Psoas muscle (tissue), 8 donors: ENCODE measurements at places on chromosomes 11 and 22. TPM values are rescaled to one million over a fixed set of nuclear protein-coding genes. Genes with fewer than 3 reads are reported as not detected.

DNA sequence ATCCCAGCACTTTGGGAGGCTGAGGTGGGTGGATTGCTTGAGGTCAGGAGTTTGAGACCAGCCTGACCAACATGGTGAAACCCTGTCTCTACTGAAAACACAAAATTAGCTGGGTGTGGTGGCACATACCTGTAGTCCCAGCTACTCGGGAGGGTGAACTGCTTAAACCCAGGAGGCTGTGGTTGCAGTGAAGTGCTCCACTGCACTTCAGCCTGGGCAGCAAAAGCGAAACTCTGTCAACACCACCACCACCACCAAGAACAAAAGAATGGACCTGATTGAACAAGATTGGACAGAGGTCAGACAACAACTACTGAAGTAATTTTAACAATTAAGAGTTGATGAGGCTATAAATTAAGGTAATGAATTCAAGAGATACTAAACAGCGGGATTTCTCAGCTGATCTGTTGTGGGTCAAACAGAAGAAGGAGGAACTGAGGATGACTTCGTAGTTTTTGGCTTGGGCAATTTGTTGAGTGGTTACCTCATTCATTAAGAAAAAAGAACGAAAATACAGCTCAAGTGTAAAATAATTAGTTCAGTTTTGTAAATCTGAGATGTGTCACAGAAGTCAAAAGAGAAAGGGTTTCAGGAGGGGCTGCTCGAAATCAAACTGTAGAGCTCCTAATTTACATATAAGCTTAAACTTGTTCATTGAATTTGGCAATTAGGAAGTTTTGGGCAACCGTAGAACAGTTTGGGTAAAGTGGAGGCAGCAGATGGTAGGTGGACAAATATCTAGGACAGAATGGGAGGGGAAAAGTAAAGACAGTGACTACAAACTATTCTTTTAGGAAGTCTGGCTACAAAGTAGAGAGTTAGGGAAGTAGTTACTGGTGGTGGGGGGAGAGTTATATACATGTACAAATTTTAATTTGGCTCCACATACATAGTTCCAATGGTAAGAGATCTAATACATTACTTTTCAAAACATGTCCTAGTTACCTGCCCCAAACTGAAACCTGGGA lies 4.5 kb downstream of the IL18 start:
- H3K4me1 ChIP-seq: peaks cover 29% of the 10 kb centered on the region
- DNase-seq: no peak
- H3K27ac ChIP-seq: peak overlapping the region; percentile 82
- H3K27me3 ChIP-seq: no peaks in the 10 kb centered on the region
- H3K36me3 ChIP-seq: peaks cover 19% of the 10 kb centered on the region

DNA sequence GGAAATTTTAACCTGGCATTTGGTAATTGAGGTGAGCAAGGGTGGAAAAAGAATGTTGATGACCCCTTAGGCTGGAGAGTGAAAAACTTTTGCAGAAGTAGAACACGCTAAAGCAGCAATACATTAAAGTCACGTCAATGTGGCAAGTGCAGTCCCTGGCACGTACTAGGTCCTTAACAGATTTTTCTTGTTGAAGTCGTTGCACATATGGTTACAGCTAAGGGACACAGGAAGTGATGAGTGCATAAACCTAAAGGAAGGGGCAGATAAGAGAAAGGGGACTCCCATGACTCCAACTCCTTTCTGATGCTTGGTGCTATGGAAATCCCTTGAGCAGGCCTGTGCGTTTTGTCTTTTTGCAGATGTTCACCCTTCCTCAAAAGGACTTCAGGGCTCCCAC lies 1.2 kb downstream of the ACCS start:
- H3K36me3 ChIP-seq: no peaks in the 10 kb centered on the region
- peak overlapping the region; percentile 72 for H3K4me3 ChIP-seq
- no peaks in the 10 kb centered on the region for H3K27me3 ChIP-seq

- no peaks in the 10 kb centered on the region for H3K36me3 ChIP-seq
- no peak for DNase-seq
- H3K27ac ChIP-seq: peak overlapping the region; percentile 66
- H3K4me3 ChIP-seq: no peak overlapping the region
These were observed 20.8 kb upstream of the LMO2 start for GRCh38 chr11:33912405-33913361.

GRCh38 chr22:45544588-45545170 lies 42.0 kb downstream of the FBLN1 start:
- DNase-seq: no peak
- peak overlapping the region; percentile 48 for H3K27ac ChIP-seq
- no peaks in the 10 kb centered on the region for H3K36me3 ChIP-seq
- no peaks in the 10 kb centered on the region for H3K27me3 ChIP-seq
- H3K4me3 ChIP-seq: no peak overlapping the region

DNA sequence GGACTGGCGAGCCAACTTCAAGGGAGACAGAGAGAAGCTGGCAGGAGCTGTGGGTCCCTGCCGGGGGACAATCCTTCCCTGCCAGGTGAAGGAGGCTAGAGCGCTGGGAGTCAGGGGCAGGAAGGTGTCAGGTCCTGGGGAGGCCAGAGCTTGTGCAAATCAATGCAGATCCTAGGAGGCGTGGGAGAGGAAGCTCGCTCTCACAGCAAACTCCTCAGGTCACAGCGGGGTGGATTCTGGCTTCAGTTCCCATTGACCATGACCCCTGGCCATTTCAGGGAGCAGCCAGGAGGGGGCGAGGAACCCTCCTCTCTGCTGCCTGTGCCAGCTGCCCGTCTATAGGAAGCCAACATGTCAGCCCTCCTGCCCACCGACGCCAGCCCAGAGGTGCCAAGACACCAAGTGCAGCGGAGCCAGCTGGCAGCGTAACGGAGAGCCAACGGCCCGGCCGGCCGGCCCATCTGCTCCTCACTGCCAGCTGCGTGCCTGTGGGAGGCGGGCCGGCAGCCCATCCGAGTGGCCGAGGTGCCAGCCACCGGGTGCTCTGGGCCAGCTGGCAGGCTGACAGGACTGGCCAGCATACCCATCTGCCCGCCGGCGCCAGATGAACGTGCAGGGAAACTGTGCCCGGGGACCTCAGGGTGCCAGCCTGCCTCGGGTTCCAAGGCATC lies 374.8 kb downstream of the MIAT start:
- H3K27ac ChIP-seq: no peak overlapping the region
- no peaks in the 10 kb centered on the region for H3K27me3 ChIP-seq
- no peak overlapping the region for H3K4me3 ChIP-seq

The VSIG2 gene
- total RNA-seq: 0.58 TPM

The DEUP1 gene
- total RNA-seq: not detected

The BET1L gene
- total RNA-seq: 20.8 TPM

The HIKESHI gene
- total RNA-seq: 39.8 TPM

The ASCC2 gene
- total RNA-seq: 58.6 TPM

The SCN3B gene
- total RNA-seq: 21.7 TPM

The EHF gene
- total RNA-seq: 0.20 TPM

The OVCH2 gene
- not detected for total RNA-seq

The MMP13 gene
- total RNA-seq: not detected
